ENCODE measurements at places on chromosomes 13 and 19.

DNA sequence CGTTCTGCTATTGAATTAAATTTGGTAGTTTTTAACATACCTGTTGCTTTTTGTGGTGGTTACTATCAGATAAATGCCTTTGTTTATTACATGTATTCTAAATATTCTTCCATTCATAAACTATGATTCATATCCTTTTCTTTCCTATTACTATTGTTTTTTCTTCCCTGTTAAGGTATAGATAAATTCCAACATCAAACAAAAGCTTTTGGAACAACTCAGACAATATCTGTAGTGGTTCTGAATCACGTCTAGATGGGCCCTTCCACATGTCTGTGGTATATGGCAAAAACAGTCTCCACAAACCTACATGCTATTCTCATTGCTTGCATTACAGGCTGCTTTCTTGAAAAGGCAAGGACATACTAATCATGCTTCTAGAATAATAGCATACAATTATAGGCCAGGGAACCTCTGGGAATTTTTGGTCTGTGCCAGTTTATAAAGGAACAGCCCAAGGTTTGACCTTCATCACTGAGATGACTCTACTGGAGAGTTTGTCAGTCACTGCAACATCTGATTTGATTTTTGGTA is 6.4 kb downstream of the LRCH1 start:
- DNase-seq: no peak

DNA sequence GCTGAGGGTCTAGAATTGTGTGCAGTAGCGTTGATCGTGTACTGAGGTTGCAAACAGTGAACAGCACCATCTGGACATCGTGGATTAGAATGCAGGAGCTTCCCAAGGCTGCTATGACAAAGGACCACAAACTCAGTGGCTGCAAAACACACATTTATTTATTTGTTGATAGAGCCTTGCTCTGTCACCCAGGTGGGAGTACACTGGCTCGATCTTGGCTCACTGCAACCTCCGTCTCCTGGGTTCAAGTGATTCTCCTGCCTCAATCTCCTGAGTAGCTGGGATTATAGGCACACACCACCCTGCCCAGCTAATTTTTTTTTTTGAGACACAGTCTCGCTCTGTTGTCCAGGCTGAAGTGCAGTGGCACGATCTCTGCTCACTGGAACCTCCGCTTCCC is 2.3 kb upstream of the UHRF1 start:
- no peak for DNase-seq

- DNase-seq: no peak
These were observed 26.2 kb downstream of the CCDC8 start for GRCh38 chr19:46386996-46387712.

DNA sequence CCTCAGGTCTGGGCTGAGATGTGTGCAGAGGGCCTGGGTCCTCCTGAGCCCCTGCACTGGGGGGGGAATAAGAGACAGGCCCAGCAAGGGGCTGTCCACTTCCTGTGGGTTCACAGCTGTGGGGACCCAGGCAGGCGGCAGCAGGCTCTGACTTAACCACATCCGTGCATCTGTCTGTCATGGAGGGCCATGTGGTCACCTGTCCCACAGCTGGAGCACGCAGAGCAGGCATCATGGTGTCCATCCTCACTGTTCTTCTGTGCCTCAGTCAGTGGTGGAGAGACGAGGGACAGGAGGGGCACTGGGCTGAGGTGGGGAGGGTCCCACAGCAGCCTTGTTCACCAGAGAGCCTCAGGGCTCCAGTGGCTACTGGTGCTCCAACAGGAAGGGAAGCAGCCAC is 16.3 kb upstream of the KIR3DL3 start:
- DNase-seq: no peak

GRCh38 chr19:17526922-17527321 is 15.5 kb downstream of the PGLS start:
- DNase-seq: no peak

- peak; percentile 13 for DNase-seq
These were observed 2.0 kb upstream of the INAFM1 start for GRCh38 chr19:47272448-47273312.
